ENCODE measurements at places on chromosomes 3 and 15.

DNA sequence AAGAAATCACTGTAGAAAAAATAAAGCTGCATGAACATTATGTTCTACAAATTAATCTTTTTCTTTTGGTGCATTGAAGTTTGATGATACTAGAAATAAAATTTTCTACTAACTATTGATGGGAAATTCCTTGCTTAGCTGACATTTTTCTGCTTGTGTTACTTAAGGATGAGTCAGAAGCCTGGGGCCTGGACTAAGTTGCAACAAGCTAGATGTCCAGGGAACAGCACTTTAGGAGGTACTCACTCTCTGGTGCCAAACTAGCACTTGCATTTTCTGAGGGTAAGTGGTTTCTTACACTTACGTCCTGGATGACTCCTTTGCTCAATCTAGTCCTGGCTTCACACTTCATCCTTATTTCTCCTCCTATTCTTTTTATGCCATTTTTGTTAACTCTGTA is 945.1 kb downstream of the IGSF11 start:
- no peak for DNase-seq
- H3K27me3 ChIP-seq: no peaks in the 10 kb centered on the region
- no peak overlapping the region for H3K4me3 ChIP-seq

GRCh38 chr3:194657439-194657838 is 14.6 kb downstream of the LSG1 start:
- H3K4me1 ChIP-seq: no peaks in the 10 kb centered on the region
- no peak overlapping the region for H3K4me3 ChIP-seq
- no peaks in the 10 kb centered on the region for H3K27me3 ChIP-seq
- H3K27ac ChIP-seq: no peak overlapping the region

DNA sequence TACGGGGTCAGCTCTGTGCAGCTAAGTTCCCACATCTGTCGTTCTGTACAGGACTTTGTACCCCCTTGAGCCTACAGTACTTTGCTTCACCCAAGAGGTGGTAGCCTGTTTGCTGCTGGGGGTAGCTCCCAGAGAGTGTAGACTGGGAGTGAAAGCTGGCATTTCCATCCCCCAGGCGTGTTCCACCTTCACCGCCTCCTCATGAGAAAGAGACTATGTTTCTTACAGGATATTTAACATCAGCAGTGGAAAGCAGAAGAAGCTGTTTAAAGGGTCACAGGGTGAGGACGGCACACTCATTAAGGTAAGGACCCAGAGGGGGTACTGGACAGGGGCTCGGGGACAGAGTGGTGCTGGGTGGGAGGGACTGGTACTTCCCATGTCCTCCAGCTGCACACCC is 10.1 kb upstream of the JMJD7 start:
- no peak overlapping the region for H3K4me3 ChIP-seq
- H3K27me3 ChIP-seq: no peaks in the 10 kb centered on the region
- no peak overlapping the region for H3K27ac ChIP-seq
- H3K4me1 ChIP-seq: no peaks in the 10 kb centered on the region

DNA sequence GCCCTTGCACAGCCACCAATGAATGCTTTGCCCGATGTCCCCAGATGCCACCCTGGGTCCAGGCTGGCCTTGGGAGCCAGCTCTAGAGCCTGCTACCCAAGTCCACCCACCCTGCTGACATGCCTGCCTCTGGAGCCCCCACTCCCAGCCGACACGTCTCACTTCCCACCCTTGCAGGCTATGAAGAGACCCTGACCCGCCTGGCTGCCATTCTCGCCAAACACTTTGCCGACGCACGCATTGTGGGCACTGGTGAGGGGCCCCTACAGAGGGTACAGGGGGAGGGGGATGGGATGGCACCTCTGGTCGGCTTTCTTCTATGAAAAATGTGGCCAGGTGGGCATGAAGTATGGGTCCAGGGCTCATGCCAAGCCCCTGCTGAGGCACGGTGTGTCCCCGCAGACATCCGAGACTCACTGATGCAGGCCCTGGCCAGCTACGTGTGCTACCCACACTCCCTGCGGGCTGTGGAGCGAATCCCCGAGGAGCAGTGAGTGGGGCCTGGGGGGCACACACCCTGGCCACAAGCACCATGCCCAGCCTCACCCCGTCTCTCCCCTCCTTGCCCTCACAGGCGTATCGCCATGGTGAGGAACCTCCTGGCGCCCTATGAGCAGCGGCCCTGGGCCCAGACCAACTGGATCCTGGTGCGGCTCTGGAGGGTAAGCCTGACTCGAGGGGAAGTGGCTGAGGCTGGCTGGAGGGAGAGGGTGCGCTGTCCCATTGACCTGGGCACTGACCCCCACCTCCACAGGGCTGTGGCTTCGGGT is 6.0 kb downstream of the AMIGO3 start:
- no peak overlapping the region for H3K27ac ChIP-seq
- H3K27me3 ChIP-seq: no peaks in the 10 kb centered on the region
- H3K4me1 ChIP-seq: peaks cover under 1% of the 10 kb centered on the region
- H3K4me3 ChIP-seq: no peak overlapping the region

DNA sequence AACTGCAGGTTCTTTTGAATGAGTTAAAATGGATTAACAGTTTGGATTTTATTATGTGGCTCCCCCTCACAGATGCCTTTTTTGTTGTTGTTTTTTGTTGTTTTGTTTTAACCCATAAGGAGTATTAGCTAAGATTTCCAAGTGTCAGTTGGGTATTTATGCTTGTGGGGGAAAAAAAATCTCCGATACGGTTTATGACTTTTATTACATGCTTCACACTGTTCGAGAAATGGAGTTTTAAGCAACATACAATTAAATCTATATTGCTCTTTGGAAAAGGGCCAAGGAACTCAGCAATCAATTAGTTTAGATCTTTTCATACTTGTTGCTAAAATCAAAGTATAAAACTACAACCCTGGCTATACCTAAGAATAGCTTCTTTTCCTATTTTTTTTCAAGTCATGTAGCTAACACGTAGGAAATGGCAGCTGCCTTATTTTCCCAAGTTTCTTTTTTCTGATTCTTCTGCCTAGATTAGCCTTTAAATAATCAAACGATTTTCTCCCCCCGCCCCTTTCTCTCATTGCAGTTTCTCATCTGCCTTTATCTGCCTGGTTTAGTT is 16.0 kb downstream of the NR2F2 start:
- DNase-seq: no peak
- H3K27me3 ChIP-seq: no peaks in the 10 kb centered on the region
- H3K4me3 ChIP-seq: peak overlapping the region; percentile 60
- H3K27ac ChIP-seq: peak overlapping the region; percentile 85

GRCh38 chr15:47493357-47494247 is 223.7 kb upstream of the SEMA6D start:
- no peak overlapping the region for H3K27ac ChIP-seq
- no peak for DNase-seq
- H3K36me3 ChIP-seq: no peaks in the 10 kb centered on the region
- H3K4me1 ChIP-seq: no peaks in the 10 kb centered on the region

DNA sequence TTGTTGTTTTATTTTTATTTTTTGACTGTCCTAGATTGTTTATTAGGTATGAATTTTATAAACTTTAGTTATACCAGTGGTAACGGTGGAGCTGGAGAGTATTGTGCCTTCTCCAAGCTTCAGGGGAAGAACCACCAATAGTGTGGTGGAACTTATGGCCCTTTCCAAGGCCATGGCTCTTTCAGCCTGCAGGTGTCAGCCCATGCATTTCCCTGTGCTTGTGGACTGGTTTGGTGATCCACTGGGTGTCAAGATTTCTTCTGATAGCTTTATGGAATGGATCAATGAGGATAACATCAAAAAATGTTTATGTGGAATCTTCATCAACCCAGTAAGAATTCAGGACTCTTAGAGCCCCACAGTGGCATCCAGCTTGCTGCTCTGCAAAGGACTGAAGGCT is 19.2 kb upstream of the SCAMP5 start:
- H3K36me3 ChIP-seq: no peaks in the 10 kb centered on the region
- no peak overlapping the region for H3K27ac ChIP-seq
- H3K27me3 ChIP-seq: no peaks in the 10 kb centered on the region
- H3K4me1 ChIP-seq: no peaks in the 10 kb centered on the region
- H3K4me3 ChIP-seq: no peak overlapping the region
- no peak for DNase-seq

DNA sequence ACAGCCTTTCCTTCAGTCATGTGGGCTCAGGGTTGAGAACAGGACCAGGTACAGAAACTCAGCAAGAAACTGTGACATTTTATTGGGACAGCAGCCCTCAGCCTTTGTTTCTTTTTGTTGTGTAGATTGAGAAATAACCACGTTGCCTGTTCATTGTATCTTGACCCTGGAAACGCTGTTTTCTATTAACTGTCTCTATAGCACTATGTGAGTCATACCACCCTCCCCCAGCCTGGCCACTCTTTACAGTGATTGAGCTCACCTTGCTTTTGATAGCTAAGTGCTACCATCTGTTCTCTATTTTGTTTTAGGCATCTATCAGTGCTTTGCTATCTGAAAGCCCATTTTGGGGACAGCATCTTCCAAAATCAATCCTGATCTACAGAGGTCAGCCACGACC is 127.9 kb downstream of the CD47 start:
- no peaks in the 10 kb centered on the region for H3K36me3 ChIP-seq
- no peak overlapping the region for H3K27ac ChIP-seq
- H3K4me3 ChIP-seq: no peak overlapping the region
- DNase-seq: no peak

DNA sequence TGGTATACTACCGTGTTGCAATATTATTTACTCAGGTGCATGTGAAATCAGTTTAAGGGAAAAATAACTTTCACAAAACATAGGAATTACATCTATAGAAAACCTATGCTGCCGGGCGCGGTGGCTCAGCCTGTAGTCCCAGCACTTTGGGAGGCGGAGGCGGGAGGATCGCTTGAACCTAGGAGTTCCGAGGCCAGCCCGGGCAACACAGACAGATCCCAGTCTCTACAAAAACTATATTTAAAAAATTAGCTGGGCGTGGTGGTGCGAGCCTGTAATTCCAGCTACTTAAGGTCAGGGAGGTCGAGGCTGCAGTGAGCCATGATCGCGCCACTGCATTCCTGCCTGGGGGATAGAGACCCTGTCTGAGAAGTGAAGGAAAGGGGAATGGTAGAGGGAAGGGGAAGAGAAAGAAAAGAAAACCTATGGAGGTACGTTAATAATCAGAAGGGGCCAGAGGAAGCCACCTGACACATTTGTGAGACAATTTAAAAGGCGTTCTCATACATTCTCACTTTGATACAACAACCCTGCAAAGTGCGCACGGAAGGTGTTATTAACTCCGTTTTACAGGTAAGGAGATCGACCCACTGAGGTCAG is 456 bp upstream of the TMEM62 start:
- no peaks in the 10 kb centered on the region for H3K27me3 ChIP-seq
- DNase-seq: no peak
- H3K27ac ChIP-seq: peak overlapping the region; percentile 91
- H3K4me1 ChIP-seq: no peaks in the 10 kb centered on the region
- peaks cover 9% of the 10 kb centered on the region for H3K36me3 ChIP-seq

GRCh38 chr3:126858887-126859286 is 124.0 kb upstream of the PLXNA1 start:
- no peaks in the 10 kb centered on the region for H3K36me3 ChIP-seq
- no peaks in the 10 kb centered on the region for H3K4me1 ChIP-seq
- DNase-seq: peak; percentile 35
- no peaks in the 10 kb centered on the region for H3K27me3 ChIP-seq
- no peak overlapping the region for H3K27ac ChIP-seq
